Stimulated activated CD8-positive, alpha-beta memory T cell treated with anti-CD3 and anti-CD28 coated beads, Interleukin-7, amount 100 ng/mL, for 1 hour (primary cell): ENCODE measurements at places on chromosomes 6 and 20.

GRCh38 chr6:128757961-128758360 is 125.0 kb upstream of the LAMA2 start:
- DNase-seq, result no peak

DNA sequence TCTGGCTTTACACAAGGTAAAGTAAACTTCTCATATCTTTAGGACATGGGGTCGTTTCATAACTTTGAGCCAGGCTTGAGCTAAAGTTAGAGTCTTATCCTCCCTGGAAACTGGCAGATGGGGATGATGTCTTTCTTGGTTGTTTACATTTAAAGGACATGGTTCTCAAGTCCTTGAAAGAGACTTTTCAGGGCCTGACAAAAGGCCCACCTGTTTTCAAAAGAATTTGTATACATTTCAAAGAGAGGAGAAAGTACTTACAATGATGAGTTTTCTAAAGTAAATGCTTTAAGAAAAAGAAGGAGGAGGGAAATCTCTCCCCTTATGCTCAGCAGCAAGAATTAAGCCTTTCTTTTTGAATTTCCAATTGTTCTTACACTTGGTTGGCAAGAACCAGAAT is 45.7 kb upstream of the TINAG start:
- DNase-seq, result no peak

- DNase-seq, result no peak
Measured at GRCh38 chr6:109257494-109257893, 124.8 kb downstream of the CD164 start.

GRCh38 chr6:119096721-119097565 is 18.5 kb upstream of the FAM184A start:
- no peak for DNase-seq

DNA sequence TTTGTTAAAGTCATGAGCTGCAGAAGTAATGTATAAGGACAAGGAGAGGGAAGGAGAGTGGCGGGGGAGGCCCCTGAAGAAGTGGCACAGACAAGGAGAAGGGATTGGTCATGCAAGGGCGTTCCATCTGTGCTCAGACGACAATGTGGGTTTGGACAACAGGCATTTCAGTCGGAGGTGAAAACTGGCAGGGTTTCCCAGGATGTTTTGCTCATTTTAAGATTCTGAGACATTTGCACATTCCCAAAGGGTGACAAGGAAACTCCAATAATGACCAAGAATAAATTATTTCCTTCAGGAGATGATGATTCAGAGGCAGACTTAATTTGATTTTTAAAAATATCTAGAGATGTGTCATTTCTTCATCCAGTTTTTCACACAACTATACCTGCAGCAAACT is 181.8 kb downstream of the HIVEP2 start:
- no peak for DNase-seq

DNA sequence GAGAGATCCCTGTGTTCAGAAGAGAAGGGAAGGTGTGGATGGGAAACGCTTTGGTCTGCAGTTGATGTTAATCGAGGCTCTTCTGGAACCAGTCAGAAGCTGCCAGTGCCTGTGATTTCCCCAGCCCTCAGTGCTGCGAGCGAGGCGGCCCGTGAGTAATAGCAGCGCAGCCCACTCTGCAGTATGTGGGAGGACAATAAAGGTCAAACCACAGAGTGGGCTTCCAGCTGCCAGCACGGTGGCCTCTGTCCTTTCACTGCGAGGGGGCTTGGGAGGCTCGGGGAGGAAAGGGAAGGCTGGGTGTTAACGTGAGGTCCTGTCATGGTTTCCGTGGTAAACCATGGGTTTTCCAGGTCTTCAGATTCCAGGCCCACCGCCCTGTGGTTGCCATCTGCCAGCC is 32.3 kb upstream of the TAGAP start:
- DNase-seq, result no peak

GRCh38 chr6:87901613-87902012 is 146.0 kb upstream of the SPACA1 start:
- no peak for DNase-seq

DNA sequence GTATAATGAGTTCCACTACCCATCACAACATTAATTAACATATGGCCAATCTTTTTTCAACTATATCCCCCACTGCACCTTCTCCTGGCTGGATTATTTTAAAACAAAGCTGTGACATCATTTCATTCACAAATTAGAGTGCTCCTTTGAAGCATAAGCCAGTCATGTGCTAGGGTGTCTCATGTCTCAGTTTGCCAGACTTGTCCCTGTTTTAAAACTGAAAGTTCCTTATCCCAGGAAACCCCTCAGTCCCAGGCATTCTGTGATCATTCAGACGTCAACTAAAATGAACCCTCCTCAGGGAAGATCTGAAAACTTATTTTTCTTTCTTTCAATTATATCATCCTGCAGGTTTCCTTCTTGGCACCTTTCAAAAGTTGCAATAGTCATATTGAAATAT is 29.3 kb upstream of the LOC128125822 start:
- no peak for DNase-seq

DNA sequence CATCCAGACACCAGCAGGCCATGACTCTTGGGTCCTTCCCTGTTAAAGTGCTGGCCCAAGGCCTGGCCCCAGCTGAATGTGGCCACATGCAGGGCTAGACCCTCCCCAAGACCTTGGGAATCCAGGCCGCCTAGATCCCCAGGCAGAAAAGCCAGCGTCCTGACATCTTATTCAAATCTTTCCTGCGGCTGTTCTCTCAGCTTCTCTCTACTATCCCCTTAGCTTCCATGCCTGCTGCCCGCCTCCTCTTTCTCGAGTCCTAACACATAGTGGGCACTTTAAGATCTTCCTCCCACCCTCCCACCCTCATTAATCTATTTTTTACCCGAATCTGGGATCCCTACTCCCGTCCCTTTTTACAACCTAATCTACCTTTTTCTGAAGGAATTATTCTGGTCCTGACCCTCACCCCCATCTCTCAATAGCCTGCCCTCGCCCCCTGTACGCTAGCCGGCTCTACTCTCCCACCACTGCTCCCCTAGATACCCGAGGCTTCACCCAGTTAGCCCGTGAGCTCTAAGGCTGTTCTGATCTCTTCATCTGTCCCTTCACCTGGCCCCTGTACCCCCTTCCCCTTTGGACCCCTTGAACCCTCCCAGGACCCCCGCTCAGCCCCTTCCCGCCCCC is at the start of gene CCHCR1:
Gene CCHCR1 (minus strand): TSS at position 290 of the 627 bp plus-strand sequence. CDS start 202 bp downstream, at position 88.
- DNase-seq, result no peak

GRCh38 chr20:37907677-37908401 is 4.9 kb downstream of the VSTM2L start:
- DNase-seq, result no peak

DNA sequence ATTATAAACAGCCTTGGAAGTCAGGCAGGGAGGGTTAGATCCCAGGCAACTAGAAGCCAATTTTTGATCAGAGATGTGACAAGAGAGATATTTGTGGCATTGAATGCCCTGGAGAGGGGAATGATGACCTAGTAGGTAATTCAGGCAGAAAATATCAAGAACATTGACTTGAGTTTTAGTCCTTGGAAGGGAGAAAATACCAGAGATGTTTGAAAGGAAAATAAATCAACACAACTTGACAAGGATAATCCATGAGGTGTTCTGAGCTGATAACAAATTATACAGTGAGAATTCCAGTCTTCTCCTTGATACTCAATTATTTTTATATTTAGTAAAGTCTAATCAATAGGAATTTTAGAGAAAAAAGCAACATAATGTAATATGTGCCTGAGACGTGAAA is 10.6 kb upstream of the MARCKS start:
- no peak for DNase-seq

DNA sequence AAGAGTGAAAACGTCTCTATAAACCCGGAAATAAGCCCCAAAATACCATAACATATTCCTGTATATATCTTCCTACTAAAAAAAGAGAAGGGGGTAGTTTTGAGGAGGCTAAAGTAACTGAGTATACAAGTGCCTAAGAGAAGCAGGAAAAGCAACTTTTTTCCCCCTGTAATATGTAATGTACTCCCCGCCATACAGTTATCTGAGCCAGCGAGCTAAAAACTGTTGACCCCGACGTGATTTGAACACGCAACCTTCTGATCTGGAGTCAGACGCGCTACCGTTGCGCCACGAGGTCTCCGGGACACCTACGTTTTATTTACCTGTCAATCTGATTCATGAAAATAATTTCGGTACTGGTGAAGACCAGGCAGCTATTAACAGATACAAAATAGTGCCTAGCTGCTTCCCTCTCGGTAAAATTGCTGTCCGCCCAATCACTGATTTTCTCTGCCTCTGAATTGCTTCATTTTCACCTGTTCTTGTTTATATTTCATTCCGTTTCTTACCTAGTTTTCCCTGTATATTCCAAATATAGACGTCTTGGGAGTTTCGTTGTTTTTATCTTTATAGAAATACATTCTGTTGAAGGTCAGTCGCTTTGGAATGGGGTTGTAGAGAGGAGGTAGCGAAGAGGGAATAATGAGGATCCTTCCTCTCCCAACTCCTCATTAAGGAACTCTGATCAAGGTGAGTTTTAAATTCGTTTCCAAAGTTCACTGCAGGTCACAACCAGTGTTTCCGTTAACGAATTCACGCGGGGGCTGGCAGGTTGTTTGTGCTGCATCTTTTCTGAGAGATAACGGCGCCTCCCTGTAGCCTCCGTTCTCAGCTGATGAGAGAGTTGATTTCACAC is 33.6 kb upstream of the BTN3A2 start:
- no peak for DNase-seq

GRCh38 chr6:113585246-113585645 is 271.9 kb upstream of the MARCKS start:
- no peak for DNase-seq

DNA sequence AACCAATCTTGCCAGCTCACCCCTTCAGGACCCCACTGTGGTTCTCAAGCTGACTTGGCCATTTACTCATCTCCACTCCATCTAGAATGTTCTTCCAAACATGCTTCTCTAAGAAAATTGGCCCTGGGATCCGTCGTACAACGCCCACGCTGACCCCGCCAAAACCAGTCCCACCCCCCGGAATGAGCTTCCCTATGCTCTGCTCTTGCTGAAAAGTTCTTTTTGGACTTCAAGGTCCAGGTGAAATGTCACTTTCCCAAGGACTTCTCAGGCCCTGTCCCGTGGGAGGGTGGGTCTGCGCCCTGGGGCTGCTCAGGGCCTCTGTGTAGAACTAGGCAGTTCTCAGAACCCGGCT is 9.9 kb downstream of the NOL4L start:
- no peak for DNase-seq

- DNase-seq, result no peak
Measured at GRCh38 chr6:139343052-139343750, 31.2 kb downstream of the CITED2 start.

DNA sequence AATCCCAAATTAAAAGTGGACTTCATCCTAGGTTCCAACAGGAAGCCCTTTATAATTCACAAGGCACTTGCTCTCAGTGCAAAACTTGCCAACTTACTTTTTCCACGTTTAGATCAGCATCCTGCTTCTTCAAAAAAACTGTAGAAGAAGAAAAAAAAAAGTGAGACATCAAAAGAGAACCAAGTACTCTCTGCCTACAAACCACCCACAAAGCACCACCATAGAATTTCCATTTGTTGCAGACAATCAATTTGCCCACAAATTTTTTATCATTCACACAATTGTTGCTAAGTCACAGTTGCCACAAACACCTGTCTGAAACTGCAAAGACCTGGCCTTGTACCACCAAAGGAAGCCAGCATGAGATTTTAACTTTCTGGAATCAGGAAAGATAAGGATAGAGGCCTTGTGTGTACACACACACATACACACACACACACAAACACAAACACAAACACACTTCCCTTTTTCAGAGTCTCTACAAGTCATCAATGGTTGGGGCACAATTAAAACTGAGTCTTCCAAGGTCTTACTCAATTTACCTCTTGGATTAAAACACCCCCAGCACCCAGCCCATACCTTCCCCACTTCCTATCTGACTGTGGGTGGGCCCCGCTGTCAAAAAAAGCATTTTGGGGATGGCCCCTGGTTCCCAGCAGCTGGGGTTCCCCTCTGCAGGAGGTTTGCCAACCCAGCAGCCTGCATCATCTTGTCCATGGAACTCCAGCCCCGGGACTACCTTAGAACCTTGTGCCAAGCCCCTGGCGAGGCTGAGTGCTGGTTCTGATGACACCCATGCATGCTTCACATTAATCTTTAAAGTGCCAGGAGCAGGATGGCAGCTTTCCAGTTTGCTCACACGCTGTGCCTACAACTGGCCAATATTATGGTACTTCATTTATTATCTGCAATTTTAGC is 26.5 kb downstream of the FYN start:
- no peak for DNase-seq

- no peak for DNase-seq
Measured at GRCh38 chr20:25118529-25118928, 36.6 kb upstream of the VSX1 start.

- DNase-seq, result no peak
Measured at GRCh38 chr6:80938131-80938530, 814.4 kb downstream of the TENT5A start.

- no peak for DNase-seq
Measured at GRCh38 chr20:50695135-50695872, 4.0 kb upstream of the RIPOR3 start.

DNA sequence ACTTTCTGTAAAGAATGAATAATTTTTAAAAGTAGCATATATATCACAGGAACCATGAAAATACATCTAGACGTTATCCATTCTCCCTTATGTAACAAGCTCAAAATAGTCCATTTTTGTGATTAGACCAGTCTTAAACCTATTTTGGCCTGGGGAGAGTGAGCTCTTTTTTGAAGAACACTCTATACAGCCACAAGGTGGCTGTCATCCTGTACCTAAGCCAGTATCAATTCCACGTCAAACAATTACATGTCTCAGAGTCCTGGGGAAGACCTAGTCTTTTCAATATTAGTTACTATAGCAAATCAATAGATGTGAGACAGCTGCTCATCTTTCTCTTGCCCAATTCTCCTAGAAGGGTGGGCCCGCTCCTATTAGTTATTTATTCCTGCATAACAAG is 28.4 kb downstream of the FBXO5 start:
- no peak for DNase-seq

DNA sequence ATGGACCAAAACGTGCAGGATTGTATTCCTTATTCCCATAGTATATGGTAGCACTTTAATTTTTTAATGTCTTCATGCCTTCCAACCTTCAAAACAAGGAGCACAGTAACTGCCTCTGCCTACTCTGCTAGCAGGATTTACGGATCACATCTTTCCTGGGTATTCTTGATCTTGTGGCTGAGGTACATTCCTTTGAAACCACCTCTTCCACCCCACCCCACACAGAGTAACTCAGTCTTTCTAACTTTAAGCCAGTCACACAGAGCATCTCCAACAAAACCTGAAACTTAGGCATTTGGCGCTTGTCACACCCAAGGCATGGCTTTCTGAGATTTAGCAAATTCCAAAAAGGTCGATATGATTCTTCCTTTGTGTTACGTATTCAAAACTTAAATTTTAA is 2.3 kb upstream of the ID4 start:
- DNase-seq, result no peak
